Activated CD8-positive, alpha-beta T cell treated with anti-CD3 and anti-CD28 coated beads for 36 hours (primary cell): ENCODE measurements at places on chromosomes 3 and 15. TPM values are rescaled to one million over a fixed set of nuclear protein-coding genes. Genes with fewer than 3 reads are reported as not detected.

Gene SAXO2
- 2.8 TPM for total RNA-seq

Gene CCR3
- not detected for total RNA-seq

Gene SLC51B
- total RNA-seq = not detected

- H3K27me3 ChIP-seq = peaks cover 1% of the 10 kb centered on the region
- H3K36me3 ChIP-seq = no peaks in the 10 kb centered on the region
- no peaks in the 10 kb centered on the region for H3K4me1 ChIP-seq
- no peak overlapping the region for H3K27ac ChIP-seq
Measured at GRCh38 chr3:24192469-24193056, 247.5 kb downstream of the NR1D2 start.

- no peak overlapping the region for H3K27ac ChIP-seq
- DNase-seq = no peak
- H3K27me3 ChIP-seq = peaks cover 4% of the 10 kb centered on the region
- no peaks in the 10 kb centered on the region for H3K36me3 ChIP-seq
- H3K4me3 ChIP-seq = no peak overlapping the region
- peaks cover 3% of the 10 kb centered on the region for H3K4me1 ChIP-seq
Measured at GRCh38 chr15:70180186-70180875, 82.6 kb upstream of the TLE3 start.

DNA sequence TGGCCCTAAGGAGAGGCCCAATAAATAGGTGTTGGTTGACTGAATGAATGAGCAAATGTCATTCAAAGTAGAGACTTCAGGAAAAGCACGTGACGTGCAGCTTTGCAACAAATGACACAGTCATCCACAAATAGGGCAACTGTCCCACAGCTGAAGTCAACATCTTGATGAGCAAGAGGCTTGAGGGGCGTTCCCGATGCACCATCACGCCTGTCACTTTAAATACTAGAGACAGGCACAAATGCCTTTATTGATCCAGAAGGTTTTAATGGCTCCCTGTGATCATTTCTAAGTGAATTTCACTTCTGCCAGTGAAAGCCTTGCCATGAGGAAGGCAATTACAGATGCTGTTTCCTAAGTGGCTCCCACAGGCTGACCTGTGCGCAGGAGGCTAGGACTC lies 43.6 kb downstream of the ABTB1 start:
- H3K4me1 ChIP-seq = no peaks in the 10 kb centered on the region
- no peak overlapping the region for H3K4me3 ChIP-seq
- H3K27ac ChIP-seq = no peak overlapping the region
- H3K27me3 ChIP-seq = peaks cover 3% of the 10 kb centered on the region
- no peak for DNase-seq
